ENCODE measurements at places on chromosomes 3 and 15.

- DNase-seq, result no peak
Observed at GRCh38 chr3:14210290-14210688, 31.7 kb downstream of the LSM3 start.

DNA sequence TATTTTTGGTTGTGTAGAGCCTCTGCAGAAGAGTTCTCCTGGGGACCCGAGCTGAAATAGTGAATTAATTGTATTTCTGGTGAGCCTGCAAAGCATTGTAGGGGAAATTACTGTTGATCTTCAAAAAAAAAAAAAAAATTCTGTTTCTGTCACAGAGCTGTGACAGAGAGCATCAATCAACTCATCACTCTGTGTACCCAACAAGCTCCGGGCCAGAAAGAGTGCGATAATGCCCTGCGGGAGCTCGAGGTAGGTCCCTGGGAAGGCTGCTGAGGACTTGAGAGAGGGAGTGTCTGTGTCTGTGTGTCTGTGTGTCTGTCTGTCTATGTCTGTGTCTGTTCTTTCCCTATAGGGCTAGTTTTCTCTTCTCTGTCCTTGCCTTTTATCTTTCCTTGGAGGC lies 294.4 kb upstream of the TPM1 start:
- DNase-seq, result no peak

DNA sequence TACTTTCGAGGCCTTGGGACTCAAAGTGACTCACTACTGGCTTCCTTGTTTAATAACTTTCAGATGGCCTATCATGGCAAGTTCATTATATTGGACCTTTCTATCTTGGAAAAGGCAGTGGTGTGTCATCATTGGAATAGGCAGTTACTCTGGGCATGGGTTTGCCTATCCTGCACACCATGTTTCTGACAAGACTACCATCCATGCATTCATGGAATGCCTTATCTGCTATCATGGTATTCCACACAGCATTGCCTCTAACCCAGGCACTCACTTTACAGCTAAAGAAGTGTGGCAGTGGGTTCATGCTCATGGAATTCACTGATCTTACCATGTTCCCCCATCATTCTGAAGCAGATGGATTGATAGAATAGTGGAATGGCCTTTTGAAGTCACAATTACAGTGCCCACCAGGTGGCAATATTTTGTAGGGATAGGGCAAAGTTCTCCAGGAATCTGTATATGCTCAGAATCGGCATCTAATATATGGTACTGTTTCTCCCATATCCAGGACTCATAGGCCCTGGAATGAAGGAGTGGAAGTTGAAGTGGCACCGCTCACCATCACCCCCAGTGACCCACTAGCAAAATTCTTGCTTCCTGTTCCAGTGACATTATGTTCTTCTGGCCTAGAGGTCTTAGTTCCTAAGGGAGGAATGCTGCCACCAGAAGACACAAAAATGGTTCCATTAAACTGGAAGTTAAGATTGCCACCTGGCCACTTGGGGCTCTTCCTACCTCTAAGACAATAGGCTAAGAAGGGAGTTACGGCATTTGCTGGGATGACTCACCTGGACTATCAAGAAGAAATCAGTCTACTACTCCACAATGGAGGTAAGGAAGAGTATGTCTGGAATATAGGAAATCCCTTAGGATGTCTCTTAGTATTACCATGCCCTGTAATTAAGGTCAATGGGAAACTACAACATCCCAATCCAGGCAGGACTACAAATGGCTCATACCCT lies 1161.4 kb downstream of the SI start:
- DNase-seq, result no peak

DNA sequence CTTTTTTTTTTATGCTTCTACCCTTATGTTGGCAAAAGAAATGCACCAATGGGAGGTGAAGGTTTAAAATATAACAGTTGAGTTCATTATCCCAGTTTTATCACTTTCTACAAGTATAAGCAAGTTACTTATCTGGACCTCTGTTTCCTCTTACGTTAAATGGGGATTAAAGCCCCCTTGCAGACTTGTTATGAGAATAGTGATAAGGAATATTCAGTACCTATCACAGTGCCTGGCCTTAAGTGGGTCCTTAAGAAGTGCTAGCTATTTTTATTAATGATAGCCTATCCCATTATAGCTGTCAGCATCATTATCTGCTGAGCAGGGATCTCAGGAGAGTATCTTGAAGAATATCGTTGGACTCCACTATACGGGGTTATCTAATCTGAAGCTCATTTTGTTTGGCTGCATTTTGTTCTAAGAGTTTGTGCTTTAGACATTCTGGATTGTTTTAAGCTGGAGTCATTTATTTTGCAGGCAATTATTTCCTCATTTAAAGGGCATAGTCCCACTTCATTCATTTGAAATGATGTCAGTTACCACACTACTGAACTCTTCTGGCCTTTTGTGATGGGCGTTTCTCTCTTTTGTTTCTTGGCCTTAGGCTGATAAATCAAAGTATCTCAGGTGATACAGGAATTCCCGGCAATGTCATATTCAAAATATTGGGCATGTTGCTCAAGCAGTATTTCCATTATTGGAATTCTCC lies 28.8 kb downstream of the RAB8B start:
- DNase-seq, result no peak

DNA sequence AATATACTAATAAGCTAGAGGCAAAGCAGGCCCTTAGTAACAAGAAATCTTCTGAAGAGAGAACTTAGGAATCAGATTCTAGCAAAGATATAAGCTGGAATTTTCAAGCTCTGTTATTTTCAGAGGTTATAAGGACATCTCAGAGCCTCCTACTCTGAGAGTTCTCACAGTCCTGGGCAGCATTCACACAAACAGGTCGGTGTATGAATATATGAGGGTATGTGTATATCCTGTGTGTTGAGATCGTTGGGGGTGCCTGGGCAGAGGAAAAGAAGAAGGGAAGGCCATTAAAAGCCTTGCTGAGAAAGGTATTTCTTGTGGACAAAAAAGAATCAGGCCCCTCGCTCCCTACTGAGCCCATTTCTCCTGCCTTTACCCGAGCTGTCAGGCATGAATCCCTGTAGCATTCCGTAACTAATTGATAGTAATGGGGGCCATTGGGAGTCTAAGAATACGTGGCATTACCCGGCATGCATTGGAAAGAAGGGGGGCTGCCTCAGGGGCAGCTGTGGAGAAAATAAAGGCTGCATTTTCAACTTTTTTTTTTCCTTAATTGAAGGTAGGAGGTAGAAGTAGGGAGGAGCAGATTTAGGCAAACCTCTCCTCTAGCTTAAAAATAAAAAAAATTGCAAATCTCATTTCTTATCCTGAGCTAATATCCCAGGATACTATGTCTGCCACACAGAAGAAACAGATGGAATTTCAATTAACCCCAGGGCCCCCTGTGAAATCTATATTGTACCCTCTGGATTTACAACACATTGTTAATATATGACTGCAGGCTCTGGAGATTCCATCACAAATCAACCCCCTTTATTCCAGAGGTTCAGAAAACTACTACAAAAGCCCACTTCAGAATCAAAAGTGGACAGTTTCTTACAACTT lies 103.8 kb downstream of the GTPBP8 start:
- DNase-seq, result no peak

GRCh38 chr3:111861391-111861790 lies 2.3 kb downstream of the PHLDB2 start:
- DNase-seq, result no peak

DNA sequence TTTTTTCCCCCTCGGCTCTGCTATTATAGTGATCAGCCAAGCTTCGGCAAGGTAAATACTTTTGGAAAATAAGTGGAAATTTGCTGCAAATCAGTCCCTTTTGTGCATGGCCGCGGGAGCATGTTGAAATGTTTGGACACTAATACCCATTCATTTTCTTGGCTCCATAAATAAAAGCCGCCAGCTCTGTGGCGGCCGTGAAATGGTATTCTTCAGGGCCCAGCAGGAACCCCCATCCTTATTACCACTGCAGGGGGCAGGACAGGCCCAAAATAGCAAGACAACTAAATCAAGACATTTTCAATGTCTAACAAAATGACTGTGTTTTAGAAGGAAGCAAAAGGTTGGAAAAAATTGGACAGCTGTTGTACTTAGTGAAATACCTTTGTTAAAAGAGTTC lies 362.3 kb downstream of the NR2F2 start:
- no peak for DNase-seq

DNA sequence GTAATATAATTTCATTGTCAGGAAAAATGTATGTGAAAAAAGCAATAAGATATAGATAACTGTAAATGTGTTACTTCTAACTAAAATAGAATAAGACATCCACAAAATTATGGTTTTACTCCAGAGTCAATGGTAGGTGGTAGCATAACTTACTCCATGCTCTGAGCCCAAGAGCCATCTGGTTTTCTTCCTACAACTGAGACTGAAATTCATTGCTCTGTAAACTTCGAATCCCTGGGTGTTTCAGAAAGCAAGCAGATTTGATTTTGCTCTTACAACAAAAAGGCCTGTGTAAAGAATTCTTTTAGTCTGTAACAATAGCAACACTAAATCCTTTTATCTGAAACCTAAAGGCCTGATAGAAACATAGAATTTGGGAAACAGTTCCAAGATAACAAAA lies 805.9 kb downstream of the AGBL1 start:
- DNase-seq, result no peak

DNA sequence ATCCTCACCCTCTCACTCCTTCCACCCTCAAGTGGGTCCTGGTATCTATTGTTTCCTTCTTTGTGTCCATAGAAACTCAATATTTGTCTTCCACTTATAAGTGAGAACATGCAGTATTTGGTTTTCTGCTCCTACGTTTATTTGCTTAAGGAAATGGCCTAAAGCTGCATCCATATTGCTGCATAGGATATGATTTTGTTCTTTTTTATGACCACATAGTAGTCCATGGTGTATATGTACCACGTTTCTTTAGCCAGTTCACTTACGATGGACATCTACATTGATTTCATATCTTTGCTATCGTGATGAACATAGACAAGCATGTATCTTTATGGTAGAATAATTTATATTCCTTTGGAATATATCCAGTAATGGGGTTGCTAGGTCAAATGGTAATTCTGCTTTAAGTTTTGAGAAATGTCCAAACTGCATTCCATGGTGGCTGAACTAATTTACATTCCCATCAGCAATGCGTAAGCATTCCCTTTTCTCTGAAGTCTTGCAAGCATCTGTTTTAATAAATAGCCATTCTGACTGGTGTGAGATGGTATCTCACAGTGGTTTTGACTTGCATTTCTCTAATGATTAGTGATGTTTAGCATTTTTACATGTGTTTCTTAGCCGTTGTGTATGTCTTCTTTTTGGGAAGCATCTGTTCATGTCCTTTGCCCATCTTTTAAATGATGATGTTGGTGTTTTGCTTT lies 650.2 kb downstream of the ZNF385D start:
- no peak for DNase-seq

DNA sequence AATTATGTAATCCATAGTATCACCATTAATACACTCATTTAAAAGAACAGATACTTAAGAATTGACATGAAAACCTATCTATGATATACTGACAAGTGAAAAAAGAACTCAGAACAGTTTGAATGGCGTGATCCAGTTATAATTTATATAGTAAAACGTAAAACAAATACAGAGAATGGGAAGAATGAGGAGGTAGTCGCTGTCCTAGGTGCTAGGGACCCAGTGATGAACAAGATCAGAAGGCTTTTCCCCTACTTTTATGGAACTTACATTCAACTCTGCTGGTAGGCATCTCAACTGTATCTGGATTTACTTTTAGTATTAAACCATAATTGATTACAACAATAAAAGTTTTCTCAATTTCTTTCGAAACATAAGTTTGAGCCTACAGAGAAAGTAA lies 31.8 kb downstream of the GSK3B start:
- DNase-seq, result no peak

DNA sequence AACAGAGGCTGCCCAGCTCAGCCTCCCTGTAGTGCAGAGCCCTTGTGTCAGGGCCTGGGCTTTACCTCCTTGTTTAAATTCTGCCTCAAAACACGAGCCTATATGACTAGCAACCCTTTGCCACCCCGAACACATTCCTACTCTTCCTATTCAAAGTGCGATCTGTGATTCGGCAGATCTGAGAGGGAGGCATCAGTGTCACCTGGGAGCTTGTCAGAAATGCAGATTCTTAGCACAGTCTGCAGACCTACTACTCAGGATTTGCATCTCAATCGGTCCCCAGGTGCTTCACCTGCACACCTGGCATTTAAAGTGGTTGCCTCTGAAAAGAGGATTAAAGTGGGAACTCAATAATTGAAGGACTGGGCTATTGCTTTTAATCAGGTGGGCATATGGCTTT lies 273.2 kb upstream of the TOPAZ1 start:
- DNase-seq, result no peak

GRCh38 chr3:101803173-101803782 lies 24.3 kb downstream of the NXPE3 start:
- no peak for DNase-seq

DNA sequence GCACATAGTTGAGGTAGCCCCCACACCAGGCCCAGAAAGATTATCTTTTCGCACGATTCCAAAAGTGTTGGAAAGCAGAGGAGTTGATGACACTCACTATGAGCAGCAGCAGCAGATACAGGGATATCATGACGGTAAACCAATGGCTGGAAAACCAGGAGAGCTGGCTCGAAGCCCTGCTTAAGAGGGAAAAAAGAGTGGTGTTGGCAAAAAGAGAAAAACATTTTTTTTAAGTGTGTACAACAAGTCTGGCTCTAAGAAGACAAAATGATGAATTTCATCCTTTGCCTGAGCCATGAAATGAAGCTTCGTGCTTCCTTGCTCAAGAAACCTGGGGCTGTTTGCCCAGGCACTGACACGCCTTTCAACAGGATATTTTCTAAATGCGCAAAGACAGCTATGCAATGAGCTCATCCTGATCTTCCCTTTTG lies 27.3 kb downstream of the PARP16 start:
- DNase-seq, result peak; percentile 62

DNA sequence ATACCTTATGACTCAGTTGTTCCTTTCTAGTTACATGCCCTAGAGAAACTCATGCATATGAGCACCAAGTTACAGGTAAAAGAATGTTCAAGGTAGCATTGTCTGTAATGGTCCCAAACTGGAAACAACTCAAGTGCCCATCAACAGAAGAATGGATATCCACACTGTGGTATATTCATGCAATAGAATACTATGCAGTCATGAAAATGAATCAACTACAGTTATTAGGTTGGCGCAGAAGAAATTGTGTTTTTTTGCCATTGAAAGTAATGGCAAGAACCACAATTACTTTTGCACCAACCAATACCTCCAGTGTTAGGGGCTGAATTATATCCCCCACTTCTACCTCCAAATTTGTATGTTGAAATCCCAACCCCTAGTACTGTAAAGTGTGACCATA lies 9.7 kb upstream of the RNU6-1 start:
- no peak for DNase-seq

- DNase-seq, result no peak
Observed at GRCh38 chr15:29270169-29270955, 740 bp upstream of the NSMCE3 start.

- no peak for DNase-seq
Observed at GRCh38 chr3:10465161-10465560, 40.2 kb downstream of the ATP2B2 start.

- DNase-seq, result no peak
Observed at GRCh38 chr3:77462951-77463350, 423.1 kb downstream of the ROBO2 start.

GRCh38 chr15:41309226-41309905 lies 23.0 kb downstream of the OIP5 start:
- no peak for DNase-seq
